Stimulated activated CD8-positive, alpha-beta memory T cell treated with anti-CD3 and anti-CD28 coated beads, Interleukin-7, amount 100 ng/mL, for 1 hour (primary cell): ENCODE measurements at places on chromosomes 1 and 21.
A peak's percentile ranks its signal among the peaks of the same experiment; 100 is the strongest.

GRCh38 chr1:14988636-14989035 lies 164.9 kb upstream of the TMEM51 start:
- no peak for DNase-seq

GRCh38 chr1:68449901-68450300 lies at the start of gene RPE65:
RPE65 (minus strand) TSS chr1:68449954; CDS start chr1:68449905, 49 bp downstream.
- DNase-seq = no peak

DNA sequence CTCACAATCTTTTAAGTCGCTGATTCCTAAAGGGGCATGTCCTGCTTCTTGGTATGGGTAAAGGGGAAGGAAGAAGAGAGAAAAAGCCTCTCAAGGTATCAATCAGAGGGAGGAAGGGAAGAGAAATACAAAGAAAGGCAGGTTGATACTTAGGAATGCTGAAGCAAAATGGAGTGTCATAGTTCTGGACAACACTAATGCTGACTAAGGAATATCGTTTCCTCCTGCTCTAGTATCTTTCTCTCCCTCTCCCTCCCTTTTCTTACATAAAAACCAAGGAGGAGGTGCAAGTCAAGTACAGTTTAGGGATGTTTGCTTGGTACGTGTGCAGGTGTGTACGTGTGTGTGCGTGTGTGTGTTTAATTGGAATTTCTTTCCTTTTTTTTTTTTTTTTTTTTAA lies 44.9 kb upstream of the IL12RB2 start:
- no peak for DNase-seq

- DNase-seq = no peak
Measured at GRCh38 chr1:21866707-21867043, 54.6 kb downstream of the LDLRAD2 start.

GRCh38 chr1:165631342-165632151 lies 513 bp downstream of the MGST3 start:
- peak; percentile 17 for DNase-seq

DNA sequence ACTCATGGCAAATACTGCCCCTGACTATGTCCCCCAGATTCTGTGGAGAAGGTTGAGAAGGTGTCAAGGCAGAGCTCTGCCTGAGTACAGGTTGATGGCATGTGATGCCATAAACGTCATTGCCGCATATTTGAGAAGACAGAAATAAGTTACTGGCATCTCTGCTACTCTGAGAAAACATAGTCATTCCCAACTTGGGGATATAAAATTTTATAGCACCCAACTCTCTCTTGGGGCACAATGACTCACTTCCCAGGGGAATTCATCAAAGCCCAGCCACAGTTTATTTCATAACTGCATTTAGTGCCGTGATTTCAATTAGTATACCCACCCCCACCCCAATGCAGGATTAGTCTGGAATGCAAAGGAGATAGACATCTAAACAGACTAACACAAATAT lies 101.9 kb upstream of the TNR start:
- DNase-seq = no peak

- no peak for DNase-seq
Measured at GRCh38 chr1:227071895-227072587, 131.9 kb downstream of the COQ8A start.

DNA sequence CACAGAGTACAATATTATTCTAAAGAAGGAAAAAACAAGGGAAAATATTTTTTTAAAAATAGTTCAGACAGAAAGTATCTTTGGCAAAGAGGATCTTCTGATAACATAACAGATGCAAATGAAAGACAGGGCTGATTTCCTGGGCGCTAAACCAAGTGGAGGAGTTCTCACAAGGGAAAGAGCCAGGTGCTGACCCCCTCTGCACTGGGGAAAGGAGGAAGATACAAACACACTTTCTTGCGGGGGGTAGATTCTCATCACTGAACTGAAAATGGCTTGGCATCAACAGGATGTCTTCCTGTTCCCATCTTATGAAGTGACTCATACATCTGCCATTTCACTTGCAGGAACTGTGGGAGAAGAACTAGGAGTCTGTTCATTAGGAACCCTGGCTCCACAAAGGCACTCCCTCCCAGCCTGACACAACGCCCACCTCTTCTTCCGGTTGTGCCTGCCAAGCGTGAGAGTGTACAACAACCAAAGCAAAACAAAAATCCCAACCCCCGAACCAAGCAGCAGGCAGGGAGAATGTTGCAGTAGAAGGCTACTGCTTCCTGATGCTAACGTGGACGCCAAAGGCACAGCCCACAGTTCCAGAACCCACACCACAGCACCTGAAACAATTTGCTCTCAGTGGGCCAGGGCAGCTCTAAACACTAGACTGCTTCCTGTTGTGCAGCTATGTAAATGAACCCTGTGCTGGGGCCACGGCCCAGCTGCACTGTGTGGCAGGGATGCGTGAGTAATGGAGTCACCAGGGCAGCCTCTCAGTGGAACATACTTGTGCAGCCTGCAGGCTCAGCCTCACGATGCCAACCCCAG lies 51.0 kb downstream of the GADD45A start:
- no peak for DNase-seq

DNA sequence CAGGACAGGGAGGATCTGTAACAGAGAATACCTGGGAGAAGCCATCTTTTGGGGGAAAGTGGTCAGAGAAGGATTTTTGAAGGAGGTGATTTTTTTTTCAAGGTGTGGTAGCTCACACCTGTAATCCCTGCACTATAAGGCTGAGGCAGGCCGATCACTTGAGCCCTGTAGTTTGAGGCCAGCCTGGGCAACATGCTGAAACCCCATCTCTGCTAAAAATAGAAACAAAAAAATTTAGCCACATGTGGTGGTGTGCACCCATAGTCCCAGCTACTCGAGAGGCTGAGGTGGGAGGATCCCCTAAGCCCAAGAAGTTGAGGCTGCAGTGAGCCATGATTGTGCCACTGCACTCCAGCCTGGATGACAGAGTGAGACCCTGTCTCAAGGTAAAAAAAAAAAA lies 67.4 kb upstream of the ARTN start:
- DNase-seq = no peak

DNA sequence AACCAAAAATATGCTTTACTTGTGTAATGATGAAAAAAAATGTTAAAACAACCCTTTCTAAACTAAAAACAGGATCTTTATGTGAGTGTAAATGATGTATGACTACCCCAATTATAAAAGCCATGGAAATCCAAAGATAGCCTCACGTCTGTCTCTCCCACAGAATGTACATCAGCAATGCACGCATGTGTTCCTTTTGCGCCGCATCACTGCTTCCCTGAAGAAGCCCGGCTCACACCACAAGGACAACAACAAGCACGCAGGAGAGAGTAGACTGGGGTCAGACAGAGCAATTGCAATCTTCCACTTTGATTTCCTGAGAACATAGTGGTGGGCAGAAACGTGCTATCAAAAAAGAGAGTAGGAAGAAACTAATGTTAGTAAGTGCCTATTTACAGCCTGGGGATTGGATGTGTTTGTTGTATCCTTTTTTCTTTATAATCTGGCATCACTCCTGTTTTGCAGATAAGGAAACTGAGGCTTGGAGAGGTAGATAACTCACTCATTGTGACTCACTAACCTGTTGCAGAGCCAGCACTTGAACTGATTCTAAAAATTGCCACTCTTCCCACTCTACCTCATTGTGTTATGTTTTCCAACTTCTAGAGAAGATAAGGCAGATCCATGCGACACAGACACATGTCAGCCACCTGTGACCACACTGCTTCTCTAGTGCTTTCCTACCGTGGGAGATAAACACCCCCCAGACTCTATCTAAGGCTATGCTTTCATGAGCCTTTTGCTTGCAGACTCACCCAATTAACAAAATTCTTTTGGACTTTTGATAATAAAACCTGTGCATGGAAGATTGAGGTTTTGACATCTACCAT lies 60.1 kb downstream of the MAP10 start:
- no peak for DNase-seq

GRCh38 chr1:81878538-81878937 lies 77.8 kb downstream of the ADGRL2 start:
- no peak for DNase-seq

DNA sequence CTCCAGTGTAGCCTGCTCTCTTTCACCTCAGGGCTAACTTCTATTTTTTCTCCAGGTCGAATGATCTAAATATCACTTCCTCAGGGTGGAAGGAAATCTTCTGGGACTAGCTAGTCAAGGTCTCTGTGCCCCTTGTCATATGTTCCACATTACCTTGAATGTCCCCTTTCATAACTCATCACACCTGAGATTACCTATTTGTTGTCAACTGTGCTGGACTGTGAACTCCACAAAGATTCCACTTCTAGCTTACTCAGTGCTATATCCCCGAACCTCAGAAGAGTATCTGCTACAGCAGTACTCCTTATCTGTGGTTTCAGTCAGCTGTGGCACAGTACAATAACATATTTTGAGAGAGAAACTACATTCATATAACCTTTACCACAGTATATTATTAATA lies 14.6 kb upstream of the SYNJ1 start:
- DNase-seq = no peak

DNA sequence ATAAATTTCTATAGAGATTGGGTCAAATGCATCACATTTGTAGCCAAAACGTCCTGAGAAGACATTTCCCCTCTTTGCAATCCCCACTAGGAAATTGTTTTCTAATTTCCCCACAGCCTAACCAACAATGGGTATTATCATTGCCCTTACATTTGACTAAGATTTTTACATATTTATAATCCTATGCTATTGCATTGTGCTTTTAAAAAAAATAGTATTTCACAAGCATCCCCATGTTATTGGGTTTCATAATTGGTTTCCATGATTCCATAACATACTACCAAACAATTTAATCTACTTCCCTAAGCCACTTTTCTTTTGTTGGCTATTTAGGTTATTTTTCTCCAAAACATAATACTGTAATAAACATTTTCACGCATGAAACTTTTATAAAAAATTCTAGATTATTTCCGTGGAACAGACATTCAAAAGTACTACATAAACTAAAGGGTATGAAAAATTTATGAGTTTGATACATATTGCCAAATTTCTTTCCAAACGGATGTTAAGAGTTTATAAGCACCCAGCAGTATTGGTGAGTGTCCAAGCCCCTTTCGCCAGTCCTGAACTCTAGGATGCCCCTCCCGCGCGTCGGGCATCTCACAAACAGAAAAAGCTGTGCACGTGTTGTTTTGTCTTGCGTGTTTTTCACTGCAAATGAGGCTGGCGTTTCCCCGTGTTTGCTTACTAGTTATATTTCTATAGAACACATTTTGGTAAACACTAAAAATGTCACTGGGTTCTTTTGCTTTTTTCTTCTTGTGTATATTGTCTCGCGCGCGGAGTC lies 2.0 kb upstream of the LHX4 start:
- DNase-seq = no peak

DNA sequence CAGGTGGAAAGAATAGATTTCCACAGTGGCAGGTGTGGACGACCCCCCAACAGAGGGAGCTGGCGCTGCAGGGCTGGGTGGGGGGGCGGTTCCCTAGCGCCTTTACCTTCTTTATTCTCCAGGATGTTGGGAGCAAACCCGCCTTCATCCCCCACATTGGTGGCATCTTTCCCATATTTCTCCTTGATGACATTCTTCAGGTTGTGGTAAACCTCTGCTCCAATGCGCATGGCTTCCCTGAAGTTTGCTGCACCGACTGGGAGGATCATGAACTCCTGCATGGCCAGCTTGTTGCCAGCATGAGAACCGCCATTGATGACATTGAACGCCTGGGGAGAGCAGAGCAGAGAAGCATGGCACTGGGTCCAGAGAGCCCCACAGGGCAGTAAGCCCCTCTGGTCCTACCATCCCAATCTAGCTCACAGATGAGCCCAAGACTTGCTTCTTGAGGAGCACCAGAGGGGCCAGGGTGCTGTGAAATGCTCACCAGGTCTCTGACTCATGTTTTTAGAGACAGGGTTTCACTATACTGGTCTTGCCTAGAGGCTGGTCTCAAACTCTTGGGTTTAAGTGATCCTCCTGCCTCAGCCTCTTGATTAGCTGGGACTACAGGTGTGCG lies 12.2 kb downstream of the ENO1 start:
- no peak for DNase-seq

DNA sequence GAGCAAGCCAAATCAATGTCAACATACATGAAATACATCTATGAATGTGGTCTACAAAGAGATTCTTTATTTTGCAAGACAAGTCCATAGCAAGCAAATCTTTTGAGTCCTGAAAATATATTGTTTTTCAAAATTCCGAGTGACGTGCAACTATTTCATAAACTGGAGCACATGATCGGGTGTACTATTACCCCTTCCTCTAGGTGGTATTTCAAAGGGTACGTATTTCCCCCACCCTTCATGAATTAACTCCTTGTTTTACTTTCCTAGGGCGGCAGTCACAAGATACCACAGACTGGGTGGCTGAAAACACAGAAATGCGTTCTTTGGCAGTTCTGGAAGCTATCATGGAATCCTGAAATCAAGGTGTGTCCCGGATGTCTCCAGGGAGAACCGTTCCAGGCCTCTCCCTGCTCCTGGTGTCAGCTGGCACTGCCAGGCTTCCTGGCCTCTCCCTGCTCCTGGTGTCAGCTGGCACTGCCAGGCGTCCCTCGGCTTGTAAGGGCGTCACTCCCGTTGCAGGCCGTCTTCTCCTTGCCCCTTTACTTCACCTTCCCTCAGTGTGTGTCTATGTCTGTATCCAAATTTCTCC lies 55.3 kb downstream of the RIPK4 start:
- DNase-seq = no peak

DNA sequence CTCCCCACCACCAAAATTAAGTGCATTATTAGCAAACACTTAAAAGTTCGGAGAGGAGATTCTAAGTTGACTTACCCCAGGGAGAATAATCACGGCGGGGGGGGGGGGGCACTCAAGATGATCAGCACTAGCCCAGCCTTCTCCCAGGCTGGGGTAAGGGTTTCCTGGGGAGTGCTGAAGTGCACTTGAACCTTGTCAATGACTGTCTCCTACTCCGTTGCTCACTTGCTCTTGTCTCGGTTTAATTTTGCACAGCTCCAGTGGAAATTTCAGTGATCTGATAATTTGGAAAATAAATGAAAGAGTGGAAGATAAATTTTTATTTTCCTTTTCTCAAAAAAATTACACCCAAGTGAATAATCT lies 59.2 kb downstream of the PBX1 start:
- no peak for DNase-seq

DNA sequence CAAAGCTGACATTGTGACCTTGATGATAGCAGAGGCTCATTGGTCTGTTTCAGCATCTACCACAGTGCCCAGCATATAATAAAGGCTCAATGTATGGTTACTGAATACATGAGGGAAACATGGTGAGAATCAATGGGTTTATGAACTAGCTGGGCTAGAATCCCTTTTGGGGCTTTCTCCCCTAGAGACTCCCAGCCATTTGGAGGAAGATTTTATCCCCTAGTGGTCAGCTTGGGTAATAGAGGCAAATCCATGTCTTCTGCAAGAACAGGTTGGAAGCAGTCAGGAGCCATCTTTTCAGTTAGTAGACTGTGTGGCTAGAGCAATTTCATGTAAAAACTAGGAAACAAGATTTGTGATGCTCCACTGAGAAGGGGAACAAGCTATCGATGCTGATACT lies 15.8 kb upstream of the REG4 start:
- no peak for DNase-seq
